ENCODE measurements at places on chromosomes 16 and 17.

DNA sequence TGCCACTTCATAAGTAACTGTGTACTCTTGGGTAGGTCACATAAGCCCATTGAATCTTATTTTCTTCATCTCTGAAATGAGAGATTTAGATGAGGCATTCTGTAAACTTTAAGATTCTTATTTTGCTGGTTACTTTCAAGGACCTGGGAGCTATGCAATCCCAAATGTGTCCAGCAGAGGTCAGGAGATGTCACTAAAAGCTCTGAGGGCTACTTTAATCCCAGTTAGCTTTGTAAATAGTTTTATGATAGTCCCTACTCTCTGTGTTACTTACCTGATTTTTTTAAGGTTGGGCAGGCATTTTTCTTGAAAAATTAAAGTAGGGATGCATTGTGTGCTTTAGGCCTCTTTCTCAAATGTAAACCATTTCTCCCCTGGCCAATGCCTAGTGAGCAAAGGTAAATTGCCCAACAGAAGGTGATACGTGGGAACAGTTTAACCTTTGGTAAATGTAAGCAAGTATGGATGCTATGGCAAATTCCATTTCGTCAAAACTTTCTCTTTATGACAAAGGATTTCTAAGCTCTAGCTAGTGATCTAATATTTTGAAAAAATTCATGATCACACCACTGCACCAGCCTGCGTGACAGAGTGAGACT lies 57.1 kb upstream of the WSB1 start:
- no peaks in the 10 kb centered on the region for H3K4me1 ChIP-seq
- H3K36me3 ChIP-seq, result no peaks in the 10 kb centered on the region
- H3K27ac ChIP-seq, result no peak overlapping the region
- no peak overlapping the region for H3K4me3 ChIP-seq

- no peak overlapping the region for H3K4me3 ChIP-seq
- no peak overlapping the region for H3K27ac ChIP-seq
- DNase-seq, result no peak
- no peaks in the 10 kb centered on the region for H3K27me3 ChIP-seq
These were observed 8.0 kb upstream of the GINS2 start for GRCh38 chr16:85696781-85697180.

DNA sequence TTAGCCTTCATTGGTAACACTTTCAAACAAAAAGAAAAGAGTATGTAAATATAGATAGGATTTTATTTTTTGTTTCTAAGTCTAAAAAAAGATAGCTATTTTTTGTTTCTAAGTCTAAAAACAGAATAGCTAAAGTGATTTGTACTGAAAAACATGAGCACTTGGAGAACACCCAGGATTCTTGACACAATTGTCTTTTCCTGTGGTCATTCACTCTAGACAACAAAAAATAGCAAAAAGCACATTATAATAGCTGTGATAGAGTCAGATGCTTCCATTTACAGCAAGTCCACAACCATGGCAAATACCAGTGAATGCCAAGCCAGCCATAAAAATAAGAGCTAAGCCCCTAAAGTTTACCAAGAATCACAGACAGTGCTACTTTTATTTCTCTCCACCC lies 36.7 kb downstream of the SKAP1 start:
- H3K4me1 ChIP-seq, result no peaks in the 10 kb centered on the region
- DNase-seq, result no peak
- no peak overlapping the region for H3K4me3 ChIP-seq
- no peaks in the 10 kb centered on the region for H3K36me3 ChIP-seq

DNA sequence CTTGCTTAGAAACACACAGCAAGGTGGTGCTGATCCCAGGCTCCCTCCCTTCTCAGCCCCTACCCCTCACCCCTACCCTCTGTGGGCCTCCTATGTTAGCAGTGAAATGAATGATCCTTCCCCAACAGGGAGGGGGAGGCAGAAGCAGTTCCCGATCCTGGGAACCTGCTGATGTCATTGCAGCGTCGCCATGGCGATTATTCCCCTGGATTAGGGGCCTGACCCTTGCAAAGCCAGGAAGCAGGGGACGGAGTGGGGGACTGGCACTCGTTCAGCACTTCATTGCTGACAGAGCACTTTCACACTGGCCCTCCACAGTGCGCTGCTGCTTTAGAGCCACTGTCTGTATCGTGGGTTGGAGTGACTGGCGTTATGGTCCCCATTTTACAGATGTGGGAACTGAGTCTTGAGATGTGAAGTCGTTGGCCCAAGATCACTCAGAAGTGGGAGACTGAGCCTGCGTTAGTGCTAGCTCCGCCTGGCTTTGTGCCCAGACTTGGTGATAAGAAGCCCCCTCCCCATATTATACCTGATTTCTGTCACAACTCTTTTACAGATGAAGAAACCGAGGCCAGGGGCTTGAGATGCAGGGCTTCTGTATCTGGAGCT lies 26.6 kb downstream of the LASP1 start:
- peak; percentile 64 for DNase-seq
- no peaks in the 10 kb centered on the region for H3K27me3 ChIP-seq
- no peak overlapping the region for H3K4me3 ChIP-seq
- H3K36me3 ChIP-seq, result peaks cover 3% of the 10 kb centered on the region
- H3K4me1 ChIP-seq, result peaks cover 78% of the 10 kb centered on the region

DNA sequence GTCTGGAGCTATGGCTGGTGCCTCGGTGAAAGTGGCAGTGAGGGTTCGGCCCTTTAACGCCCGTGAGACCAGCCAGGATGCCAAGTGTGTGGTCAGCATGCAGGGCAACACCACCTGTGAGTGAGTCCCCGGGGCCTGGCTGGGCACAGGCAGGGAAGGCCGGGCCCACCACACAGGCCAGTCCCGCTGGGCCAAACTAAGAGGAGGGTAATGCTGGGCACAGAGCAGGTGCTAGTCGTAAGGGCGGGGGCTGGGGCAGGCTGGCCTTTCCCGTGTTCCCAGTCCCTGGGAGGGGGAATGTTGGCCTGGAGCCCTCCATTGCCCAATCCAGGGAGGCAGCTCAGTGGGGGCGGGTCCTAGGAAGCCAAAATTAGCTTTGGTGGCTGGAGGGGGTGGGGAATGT lies 2.5 kb downstream of the KIF1C start:
- peaks cover 11% of the 10 kb centered on the region for H3K4me1 ChIP-seq
- DNase-seq, result peak; percentile 78
- no peaks in the 10 kb centered on the region for H3K27me3 ChIP-seq

DNA sequence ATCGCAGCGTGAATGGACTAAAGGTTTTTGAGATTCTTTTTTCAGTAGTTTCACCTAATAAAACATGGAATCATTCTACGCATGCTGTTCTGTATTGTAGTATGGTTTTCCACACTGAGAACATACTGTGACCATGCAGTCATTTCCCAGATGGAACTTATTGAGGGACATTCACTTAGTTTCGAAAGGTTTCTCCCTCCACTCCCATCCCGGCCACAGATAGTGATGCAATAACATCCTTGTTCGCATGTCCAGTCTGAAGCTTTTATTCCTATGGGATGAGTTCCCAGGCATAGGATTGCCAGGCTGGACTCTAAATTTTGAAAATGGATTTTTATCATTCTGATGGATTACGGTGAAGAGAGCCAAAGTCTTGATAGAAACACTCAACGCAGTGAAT lies 420.4 kb downstream of the WWOX start:
- H3K36me3 ChIP-seq, result no peaks in the 10 kb centered on the region
- H3K4me1 ChIP-seq, result no peaks in the 10 kb centered on the region
- DNase-seq, result no peak

GRCh38 chr17:31917065-31917529 lies 15.6 kb upstream of the UTP6 start:
- H3K4me1 ChIP-seq, result no peaks in the 10 kb centered on the region
- no peaks in the 10 kb centered on the region for H3K27me3 ChIP-seq
- H3K27ac ChIP-seq, result no peak overlapping the region
- no peak for DNase-seq
- peak overlapping the region; percentile 16 for H3K4me3 ChIP-seq

DNA sequence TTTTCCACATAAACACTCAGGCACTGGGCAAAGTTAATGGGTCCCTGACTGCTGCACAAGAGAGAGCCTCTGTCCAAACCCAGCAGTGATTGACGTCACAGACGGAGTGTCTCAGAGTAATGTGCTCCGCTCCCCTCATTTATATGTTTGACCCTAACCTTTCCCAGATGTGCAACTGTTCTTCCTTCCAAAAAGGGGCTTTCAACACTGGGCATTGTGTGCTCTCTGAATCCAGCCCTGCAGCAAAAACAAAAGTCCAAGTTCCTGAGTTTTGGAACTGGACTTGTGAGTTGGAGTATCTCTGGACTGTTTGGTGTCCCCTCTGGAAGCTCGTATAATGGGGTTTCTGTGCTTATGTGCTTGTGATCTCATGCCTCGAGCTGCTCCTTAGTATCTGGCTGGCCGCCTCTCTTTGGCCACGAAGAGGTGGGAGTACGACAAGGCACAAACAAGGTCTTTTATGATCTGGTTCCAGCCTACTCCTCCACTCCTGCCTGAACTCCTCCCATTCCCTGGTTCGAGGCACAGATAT lies 76.4 kb upstream of the SMIM36 start:
- no peaks in the 10 kb centered on the region for H3K36me3 ChIP-seq
- no peak overlapping the region for H3K4me3 ChIP-seq
- peaks cover 31% of the 10 kb centered on the region for H3K4me1 ChIP-seq
- DNase-seq, result no peak

GRCh38 chr17:59652119-59652518 lies 32.4 kb downstream of the CLTC start:
- DNase-seq, result no peak
- H3K4me1 ChIP-seq, result no peaks in the 10 kb centered on the region
- H3K36me3 ChIP-seq, result no peaks in the 10 kb centered on the region
- H3K27me3 ChIP-seq, result no peaks in the 10 kb centered on the region

DNA sequence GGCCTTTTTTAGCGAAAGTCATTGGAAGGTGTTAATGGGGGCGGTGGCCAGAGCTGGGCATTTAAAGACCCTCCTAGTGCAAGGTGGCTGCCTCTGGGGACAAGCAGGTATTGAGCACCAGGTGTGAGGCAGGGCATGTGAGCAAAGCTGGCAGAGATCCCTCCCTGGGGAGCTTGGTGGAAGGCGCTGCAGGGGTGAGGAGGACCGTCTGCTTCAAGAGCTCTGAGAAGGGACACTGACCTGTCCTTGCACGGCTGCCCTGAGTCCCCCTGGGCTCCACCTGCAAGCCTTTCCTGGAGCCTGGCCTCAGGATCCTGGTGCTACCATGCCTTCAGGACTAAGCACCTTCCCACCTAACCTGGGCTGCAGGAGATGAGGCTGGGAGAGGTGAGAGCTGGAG lies 127.0 kb upstream of the CIBAR2 start:
- H3K4me3 ChIP-seq, result no peak overlapping the region
- no peaks in the 10 kb centered on the region for H3K4me1 ChIP-seq
- no peaks in the 10 kb centered on the region for H3K36me3 ChIP-seq
- H3K27me3 ChIP-seq, result no peaks in the 10 kb centered on the region
- no peak for DNase-seq

GRCh38 chr17:8794636-8795035 lies 4.5 kb downstream of the MFSD6L start:
- H3K4me3 ChIP-seq, result no peak overlapping the region
- no peaks in the 10 kb centered on the region for H3K27me3 ChIP-seq
- no peak overlapping the region for H3K27ac ChIP-seq
- DNase-seq, result no peak
- H3K36me3 ChIP-seq, result no peaks in the 10 kb centered on the region
- H3K4me1 ChIP-seq, result no peaks in the 10 kb centered on the region

GRCh38 chr16:19130852-19131824 lies 17.4 kb downstream of the ITPRIPL2 start:
- H3K4me1 ChIP-seq, result peaks cover 19% of the 10 kb centered on the region
- H3K4me3 ChIP-seq, result no peak overlapping the region
- no peak for DNase-seq
- H3K27ac ChIP-seq, result peak overlapping the region; percentile 79
- H3K27me3 ChIP-seq, result no peaks in the 10 kb centered on the region

- H3K27me3 ChIP-seq, result no peaks in the 10 kb centered on the region
- DNase-seq, result no peak
- H3K27ac ChIP-seq, result no peak overlapping the region
- no peaks in the 10 kb centered on the region for H3K4me1 ChIP-seq
- no peak overlapping the region for H3K4me3 ChIP-seq
- H3K36me3 ChIP-seq, result no peaks in the 10 kb centered on the region
These were observed 10.7 kb upstream of the KRT28 start for GRCh38 chr17:40810494-40810893.

GRCh38 chr17:1506649-1507267 lies 9.7 kb downstream of the INPP5K start:
- peaks cover 2% of the 10 kb centered on the region for H3K36me3 ChIP-seq
- no peak overlapping the region for H3K4me3 ChIP-seq
- H3K27ac ChIP-seq, result no peak overlapping the region

DNA sequence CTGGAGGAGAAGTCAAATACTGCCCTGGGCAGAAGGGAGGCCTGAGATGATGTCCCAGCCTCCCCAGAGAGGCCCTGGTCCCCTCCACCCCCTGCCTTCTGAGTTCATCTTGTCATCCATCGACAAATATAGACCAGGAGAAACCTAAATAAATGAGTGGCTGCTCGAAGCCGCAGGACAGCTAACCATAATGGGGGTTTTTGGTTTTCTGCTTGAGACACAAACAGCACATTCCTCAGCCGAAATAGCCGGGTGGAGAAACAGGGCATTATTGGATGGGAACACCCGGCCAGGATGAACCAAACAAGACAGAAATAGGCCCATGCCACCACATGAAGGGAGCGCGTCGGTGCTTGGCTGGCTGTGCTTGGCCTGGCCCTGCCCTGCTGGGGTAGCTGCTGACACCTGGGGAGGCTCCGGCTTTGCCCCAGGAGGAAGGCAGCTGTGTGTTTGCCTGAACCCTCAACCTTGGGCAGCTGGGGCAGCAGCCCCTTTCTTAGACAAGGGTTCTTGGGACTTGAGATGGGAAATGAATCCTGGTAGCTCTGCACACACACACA lies 188.1 kb downstream of the IRX5 start:
- H3K4me1 ChIP-seq, result no peaks in the 10 kb centered on the region
- DNase-seq, result no peak
- no peaks in the 10 kb centered on the region for H3K36me3 ChIP-seq
- H3K4me3 ChIP-seq, result no peak overlapping the region

DNA sequence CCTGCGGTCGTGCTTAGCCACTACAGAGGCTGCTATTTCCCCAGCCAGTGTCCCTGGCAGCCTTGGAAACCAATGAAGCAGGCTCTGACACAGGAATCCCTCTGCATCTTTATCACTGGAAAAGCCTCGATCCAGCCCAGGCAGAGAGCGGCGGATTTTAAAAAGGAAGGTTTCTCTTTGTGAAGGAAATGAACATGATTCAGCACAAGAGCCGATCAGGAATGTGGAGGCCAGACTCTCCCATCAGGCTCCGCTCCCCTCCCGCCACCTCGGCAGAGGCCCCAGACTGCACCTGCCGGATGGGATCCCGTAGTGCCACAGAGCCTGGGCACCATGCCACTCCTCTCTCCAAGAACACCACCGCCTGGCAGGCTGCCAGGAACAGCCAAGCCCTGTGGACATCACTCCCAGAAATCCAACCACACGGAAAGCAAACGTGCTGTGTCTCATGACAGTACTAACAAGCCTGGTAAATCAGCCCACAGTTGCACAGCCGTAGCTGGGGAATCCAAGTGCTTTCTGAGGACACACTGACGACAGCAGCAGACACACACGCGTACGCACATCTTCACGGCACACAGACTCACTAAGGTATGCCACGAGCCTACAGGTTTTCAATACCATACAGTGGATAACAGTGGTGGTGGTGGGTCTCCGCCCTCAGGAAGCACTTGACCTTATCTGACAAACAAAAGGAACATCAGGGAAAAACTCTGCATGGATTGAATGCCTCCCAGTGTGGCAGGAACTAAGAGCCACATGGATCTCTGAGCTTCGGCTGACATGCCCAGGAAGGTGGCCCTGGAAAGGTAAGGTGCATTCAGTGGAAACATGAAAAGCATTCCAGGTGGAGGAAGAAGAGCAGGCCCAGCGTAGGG lies 5.4 kb downstream of the LRRC75A start:
- no peaks in the 10 kb centered on the region for H3K4me1 ChIP-seq
- no peak overlapping the region for H3K4me3 ChIP-seq
- H3K27ac ChIP-seq, result peak overlapping the region; percentile 10

Data from right lobe of liver (tissue), 6 donors.